ENCODE measurements at places on chromosomes 4 and X. TPM values are rescaled to one million over a fixed set of nuclear protein-coding genes. Genes with fewer than 3 reads are reported as not detected.
A peak's percentile ranks its signal among the peaks of the same experiment; 100 is the strongest.

The CT83 gene
- not detected for total RNA-seq

The SPACA5 gene
- total RNA-seq, result not detected

The MAGEA4 gene
- total RNA-seq, result not detected

The SPANXC gene
- not detected for total RNA-seq

DNA sequence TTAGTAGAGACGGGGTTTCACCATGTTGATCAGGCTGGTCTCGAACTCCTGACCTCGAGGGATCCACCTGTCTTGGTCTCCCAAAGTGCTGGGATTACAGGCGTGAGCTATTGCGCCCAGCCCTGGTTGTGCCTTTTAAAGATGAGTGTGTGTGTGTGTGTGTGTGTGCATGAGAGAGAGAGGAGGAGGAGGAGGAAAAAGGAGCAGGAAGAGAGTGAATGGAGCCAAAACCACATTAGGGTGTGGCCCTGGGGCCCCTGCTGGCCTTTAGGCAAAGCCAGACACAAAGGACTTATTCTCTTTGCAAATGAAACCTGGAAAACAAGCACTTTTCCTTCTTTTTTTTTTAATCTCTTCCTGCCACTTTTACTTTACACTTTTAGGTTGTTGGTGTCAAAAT lies 48.2 kb upstream of the KLF3 start:
- no peak for DNase-seq

DNA sequence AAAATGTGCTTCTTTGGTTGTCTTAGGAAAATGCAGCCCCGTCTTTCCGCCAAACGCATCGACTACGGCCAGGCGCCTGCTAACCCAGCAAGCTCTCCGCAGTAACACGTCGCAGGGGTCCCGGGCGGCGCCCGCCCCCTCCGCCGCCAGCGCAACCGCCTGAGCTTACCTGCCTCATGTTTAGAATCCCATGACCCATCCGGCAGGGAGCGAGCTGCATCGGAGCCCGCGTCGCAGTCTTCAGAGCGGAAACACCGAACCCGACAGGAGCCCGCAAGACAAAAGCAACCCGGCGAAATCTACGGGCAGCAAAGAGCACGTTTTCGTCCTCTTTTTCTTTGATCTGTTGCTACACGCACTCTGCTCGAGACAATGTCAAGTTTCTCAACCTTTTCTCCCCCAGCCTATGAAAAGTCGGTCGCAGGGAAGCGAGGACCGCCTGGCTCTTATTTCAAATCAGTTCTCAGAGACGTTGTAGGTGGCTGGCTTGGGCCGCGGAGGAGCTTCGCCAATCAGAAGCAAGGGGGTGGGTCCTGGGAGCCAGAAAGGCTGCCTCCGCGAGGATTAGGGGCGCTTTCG lies at the start of gene MID1:
Gene MID1, minus strand, starts transcription at position 465 of the 579 bp plus-strand sequence. CDS start 53,038 bp downstream, outside the sequence.
- no peak for DNase-seq

GRCh38 chr4:38804654-38805295 lies at the start of gene TLR1:
TLR1 (minus strand) TSS chr4:38804791; CDS start chr4:38798831, 5,960 bp downstream.
- DNase-seq, result peak; percentile 54

GRCh38 chrX:25002661-25003020 lies 13.1 kb downstream of the ARX start:
- DNase-seq, result no peak

- DNase-seq, result peak; percentile 29
Observed at GRCh38 chrX:106484233-106484632, 127.5 kb upstream of the RADX start.

DNA sequence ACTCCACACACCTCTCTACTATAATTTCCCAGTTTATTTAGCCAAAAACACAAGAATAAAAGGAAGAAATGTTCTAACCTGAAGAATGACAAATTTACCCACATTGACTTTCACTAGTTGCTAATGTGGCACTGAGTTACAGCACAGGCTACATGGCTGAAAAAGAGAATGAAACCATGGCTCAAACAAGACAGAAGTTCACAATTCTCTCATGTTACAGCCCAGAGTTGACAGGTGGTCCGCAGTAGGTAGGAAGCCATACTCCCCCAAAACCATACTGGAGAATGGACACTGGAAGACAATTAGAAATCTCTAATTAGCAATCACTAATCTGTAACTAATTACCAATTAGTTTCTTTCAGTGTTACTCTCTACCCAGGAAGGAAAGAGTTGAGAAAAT lies 170.8 kb downstream of the ADGRA3 start:
- DNase-seq, result no peak

DNA sequence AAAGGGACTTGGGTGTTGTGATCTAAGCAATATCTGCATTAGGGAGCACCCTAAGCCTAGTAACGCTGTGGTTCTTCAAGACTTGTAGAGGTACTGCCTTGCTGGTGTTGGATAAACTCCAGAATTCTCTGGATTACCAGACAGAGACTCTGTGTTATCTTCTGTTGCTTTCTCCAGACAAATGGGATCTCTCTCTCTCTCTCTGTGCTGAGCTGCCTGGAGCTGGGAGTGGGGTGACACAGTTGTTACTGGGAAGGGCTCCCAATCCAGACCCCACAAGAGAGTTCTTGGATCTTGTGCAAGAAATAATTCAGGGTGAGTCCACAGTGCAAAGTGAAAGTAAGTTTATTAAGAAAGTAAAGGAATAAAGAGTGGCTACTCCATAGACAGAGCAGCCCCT lies 48.8 kb downstream of the MCUB start:
- DNase-seq, result no peak

DNA sequence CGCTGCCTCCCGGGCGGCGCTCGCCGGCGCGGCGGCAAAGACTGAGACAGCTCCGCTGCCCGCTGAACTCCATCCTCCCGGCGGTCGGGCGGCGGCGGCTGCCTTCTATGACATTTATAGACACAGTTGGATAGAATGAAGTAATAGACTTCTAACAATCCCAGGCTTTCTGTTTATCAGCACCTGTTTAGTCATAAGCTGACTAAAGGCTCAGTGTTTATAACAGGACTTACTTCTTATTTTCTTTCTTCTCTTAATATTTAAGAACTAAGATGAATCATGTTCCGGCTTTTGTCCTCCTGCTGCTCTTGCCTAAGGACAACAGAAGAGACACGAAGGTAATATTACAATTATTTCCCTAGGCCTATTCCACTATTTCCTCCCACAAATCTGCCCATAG lies 3.9 kb downstream of the ARL13A start:
- no peak for DNase-seq

Data from naive thymus-derived CD4-positive, alpha-beta T cell (primary cell).